Esophagus muscularis mucosa (tissue), 4 donors: ENCODE measurements at places on chromosomes 2 and 18.

- DNase-seq = no peak
Observed at GRCh38 chr2:73970141-73970803, 14.4 kb upstream of the TET3 start.

GRCh38 chr18:46275370-46275769 lies 171.2 kb downstream of the HAUS1 start:
- no peak for DNase-seq

- DNase-seq = no peak
Observed at GRCh38 chr2:119716284-119716672, 37.3 kb downstream of the TMEM177 start.

DNA sequence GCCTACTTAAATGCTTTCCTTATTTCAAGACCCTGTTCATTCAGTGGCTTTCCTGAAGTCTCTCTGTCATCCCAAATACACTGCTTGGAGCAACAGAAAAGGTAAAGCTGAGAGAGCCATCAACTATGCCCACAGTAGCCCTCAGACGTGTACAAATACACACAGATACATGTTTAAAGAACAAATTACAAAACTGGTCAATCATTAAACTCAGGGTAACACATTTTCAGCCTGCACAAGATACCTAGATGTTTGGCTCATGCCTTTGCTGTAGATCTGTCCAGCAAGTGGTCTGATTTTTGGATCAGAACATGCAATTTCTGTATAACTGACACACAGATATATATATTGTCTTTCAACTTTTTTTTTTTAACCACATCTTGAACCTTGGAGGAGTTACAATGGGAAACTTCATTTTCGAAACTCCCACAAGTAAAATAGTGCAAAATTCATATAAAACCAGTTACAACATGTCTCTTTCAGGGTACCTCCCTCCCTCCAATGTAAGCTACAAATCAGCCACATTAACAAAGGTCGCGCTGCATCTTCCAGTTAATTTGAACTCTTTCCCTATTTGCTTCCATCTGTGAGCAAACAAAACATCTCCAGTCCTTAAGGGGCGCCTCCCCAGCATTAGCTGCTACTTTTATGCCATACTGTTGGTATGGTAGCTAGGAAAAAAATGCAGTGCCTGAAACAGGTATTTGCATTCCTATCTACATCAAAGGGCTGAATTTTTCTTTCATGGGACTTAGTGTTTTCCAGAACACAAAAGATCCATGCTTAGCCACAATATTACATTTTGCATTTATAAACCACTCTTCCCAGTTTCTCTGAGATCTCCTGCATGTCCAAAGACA lies 311.9 kb downstream of the NRXN1 start:
- no peak for DNase-seq

DNA sequence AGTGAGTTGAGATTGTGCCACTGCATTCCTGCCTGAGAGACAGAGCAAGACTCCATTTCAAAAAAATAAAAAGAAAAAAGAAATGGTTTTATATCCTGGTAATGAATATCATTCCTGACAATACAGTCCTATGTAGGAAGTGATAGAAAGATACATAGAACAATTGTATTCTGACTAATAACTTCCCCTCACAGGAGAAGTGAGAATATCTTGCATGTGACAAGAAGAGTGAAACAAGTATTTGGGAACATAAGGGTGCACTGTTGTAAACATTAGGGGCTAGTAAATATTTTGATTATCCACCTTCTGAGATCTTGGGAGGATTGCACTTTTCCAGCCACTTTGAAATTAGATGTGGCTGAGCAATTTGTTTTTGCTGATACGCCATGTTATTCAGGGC lies 40.7 kb downstream of the KLHL14 start:
- no peak for DNase-seq

DNA sequence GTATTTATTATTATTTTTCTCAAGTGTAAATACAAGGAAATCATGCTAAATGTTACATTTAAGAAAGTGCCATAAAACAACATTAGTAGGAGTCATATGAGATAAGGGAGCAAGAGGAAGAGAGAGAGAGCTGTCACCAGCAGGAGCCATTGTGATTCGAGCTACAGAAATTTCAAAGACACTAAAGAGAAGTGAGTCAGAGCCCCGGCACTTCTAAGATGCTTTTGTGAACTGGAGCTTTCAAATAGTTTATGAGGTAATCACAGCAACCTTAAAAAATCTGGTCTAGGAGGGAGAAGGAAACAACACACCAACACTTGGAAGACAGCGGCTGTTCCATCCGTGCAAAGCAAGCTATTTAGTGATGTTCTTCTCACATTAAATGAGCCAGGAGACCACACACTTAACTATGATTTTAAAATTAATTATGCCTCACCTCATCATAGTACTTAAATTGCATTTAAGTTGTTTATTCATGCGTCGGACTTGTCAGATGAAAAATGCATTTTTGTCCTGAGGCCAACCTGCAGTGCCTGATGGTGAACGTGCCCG lies 382.7 kb upstream of the SALL3 start:
- no peak for DNase-seq
